T-helper 2 cell treated with Interferon-gamma antibody and Interleukin-4, amounts not matched to agents 100 ng/mL and 5 ng/mL, for 36 hours (primary cell): ENCODE measurements at places on chromosomes 16 and 17. TPM values are rescaled to one million over a fixed set of nuclear protein-coding genes. Genes with fewer than 3 reads are reported as not detected.

Gene ZSCAN10
- 0.11 and 0.30 TPM in 2 replicates for total RNA-seq

Gene DOC2B
- 0.09 and 0.34 TPM in 2 replicates for total RNA-seq

Gene NRN1L
- 0.61 and 0.84 TPM in 2 replicates for total RNA-seq

Gene NTN3
- not detected in 2 replicates for total RNA-seq

Gene RAB40B
- total RNA-seq = 0.91 and 1.1 TPM in 2 replicates

Gene KRTAP4-5
- total RNA-seq = not detected in 2 replicates

Gene MYADML2
- not detected in 2 replicates for total RNA-seq

Gene WFIKKN2
- total RNA-seq = not detected in 2 replicates
